ENCODE measurements at places on chromosomes 4 and X. TPM values are rescaled to one million over a fixed set of nuclear protein-coding genes. Genes with fewer than 3 reads are reported as not detected.

The SMR3B gene
- not detected for total RNA-seq

The NAP1L5 gene
- 1.5 TPM for total RNA-seq

The SSX1 gene
- total RNA-seq = not detected

The CHRDL1 gene
- not detected for total RNA-seq

The HAUS7 gene
- 59.6 TPM for total RNA-seq

The GPR50 gene
- 0.12 TPM for total RNA-seq

The FSTL5 gene
- not detected for total RNA-seq

The AREG gene
- total RNA-seq = 96.5 TPM

The PORCN gene
- 16.5 TPM for total RNA-seq

The TMEM31 gene
- not detected for total RNA-seq

The HMGB3 gene
- total RNA-seq = 133 TPM

The MAGEB17 gene
- total RNA-seq = not detected

The OPRPN gene
- not detected for total RNA-seq

The SUPT20HL2 gene
- not detected for total RNA-seq

The NAP1L2 gene
- total RNA-seq = 0.86 TPM

The F8A1 gene
- 112 TPM for total RNA-seq

The HSD17B11 gene
- total RNA-seq = 54.8 TPM

The ZFP92 gene
- total RNA-seq = 0.54 TPM

The SPRY1 gene
- 0.74 TPM for total RNA-seq

The FAT4 gene
- total RNA-seq = 0.85 TPM

The MAPK10 gene
- 0.64 TPM for total RNA-seq

The L1CAM gene
- 23.1 TPM for total RNA-seq

The HTN1 gene
- total RNA-seq = not detected

The NEUROG2 gene
- not detected for total RNA-seq

The WDR1 gene
- 190 TPM for total RNA-seq

The MCUB gene
- total RNA-seq = 24.0 TPM

The GLRA2 gene
- total RNA-seq = not detected

The HS3ST1 gene
- total RNA-seq = 0.34 TPM

The GLOD5 gene
- total RNA-seq = not detected

The RENBP gene
- 0.13 TPM for total RNA-seq

The TRIM60 gene
- total RNA-seq = not detected

The GABRG1 gene
- total RNA-seq = not detected

The GPRASP3 gene
- 3.7 TPM for total RNA-seq

The ADGRL3 gene
- 0.05 TPM for total RNA-seq

The TMPRSS11A gene
- total RNA-seq = not detected

The DCAF4L1 gene
- total RNA-seq = 0.12 TPM

Measured in A549 treated with RU486 at 1 μM for 4 hours (cell line).